ENCODE measurements at places on chromosomes 5 and 9.

- DNase-seq: no peak
Observed at GRCh38 chr5:6522923-6523322, 74.3 kb downstream of the UBE2QL1 start.

- DNase-seq: no peak
Observed at GRCh38 chr5:142390334-142390733, 65.5 kb upstream of the SPRY4 start.

DNA sequence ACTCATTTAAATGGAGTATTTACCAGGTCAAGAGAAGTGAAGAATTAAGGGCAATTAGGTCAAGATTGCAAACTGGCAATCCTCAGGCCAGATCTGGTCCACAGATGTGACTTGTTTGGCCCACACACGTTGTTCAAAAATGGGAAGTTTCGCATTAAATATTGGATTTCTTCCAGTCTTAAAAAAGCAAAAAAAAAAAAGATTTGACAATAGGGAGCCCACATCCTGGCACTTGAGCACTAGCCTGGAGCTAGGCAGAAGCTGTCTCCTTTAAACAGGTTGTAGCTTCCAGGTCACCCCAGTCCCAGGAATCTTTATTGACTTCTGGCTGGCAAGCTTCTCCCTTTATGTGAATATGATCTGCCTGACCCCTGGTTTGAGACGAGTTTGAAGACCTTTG is 520.4 kb downstream of the RAB3C start:
- no peak for DNase-seq

GRCh38 chr5:167375125-167375524 is 916.3 kb upstream of the WWC1 start:
- no peak for DNase-seq

Measured in naive thymus-derived CD4-positive, alpha-beta T cell (primary cell).